Astrocyte of the hippocampus (primary cell): ENCODE measurements at places on chromosomes 11 and 22.

GRCh38 chr11:83725269-83725560 lies 439.0 kb upstream of the CCDC90B start:
- DNase-seq = peak; percentile 32

- DNase-seq = no peak
Observed at GRCh38 chr11:102468616-102469195, 16.1 kb upstream of the TMEM123 start.

DNA sequence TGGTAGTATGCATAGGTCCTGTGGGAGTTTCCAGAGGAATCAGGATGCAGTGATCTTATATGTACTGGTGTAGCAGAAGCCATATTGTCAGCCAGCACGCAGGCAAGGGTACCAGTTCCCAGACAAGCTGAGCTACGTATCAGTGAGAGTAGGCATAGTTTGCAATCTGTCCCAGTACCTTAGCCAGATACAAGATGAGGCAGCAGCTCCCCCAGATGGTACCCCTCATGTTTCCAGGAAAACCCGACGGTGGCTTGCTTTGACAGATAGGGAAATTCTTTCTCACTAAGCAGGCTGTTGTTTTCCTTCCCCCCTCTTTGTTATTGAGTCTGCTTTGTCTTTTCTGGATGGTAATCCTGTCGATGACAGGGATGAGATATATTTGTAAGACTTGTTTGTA lies 109.7 kb upstream of the RRM1 start:
- DNase-seq = peak; percentile 35

DNA sequence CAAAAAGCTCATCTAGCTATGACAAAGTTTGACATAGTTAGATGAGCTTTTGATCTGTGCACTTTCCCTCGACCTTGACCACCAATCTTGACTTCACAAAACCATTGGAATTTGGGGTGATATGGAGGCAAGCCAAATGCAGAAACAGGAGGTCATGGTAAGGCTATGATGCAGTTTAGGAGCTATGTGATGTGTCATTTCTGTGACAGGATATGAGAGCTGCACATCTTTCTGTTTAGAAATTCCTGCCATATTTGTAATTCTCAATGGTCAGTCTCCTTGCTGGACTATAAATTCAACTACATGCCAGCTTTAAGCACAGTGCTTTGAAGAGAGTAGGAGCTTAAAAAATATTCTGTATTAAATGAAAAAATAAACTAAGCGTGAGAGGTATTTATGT lies 12.9 kb downstream of the OR51B6 start:
- peak; percentile 36 for DNase-seq

- DNase-seq = no peak
Observed at GRCh38 chr11:111189466-111189865, 56.1 kb upstream of the POU2AF2 start.

DNA sequence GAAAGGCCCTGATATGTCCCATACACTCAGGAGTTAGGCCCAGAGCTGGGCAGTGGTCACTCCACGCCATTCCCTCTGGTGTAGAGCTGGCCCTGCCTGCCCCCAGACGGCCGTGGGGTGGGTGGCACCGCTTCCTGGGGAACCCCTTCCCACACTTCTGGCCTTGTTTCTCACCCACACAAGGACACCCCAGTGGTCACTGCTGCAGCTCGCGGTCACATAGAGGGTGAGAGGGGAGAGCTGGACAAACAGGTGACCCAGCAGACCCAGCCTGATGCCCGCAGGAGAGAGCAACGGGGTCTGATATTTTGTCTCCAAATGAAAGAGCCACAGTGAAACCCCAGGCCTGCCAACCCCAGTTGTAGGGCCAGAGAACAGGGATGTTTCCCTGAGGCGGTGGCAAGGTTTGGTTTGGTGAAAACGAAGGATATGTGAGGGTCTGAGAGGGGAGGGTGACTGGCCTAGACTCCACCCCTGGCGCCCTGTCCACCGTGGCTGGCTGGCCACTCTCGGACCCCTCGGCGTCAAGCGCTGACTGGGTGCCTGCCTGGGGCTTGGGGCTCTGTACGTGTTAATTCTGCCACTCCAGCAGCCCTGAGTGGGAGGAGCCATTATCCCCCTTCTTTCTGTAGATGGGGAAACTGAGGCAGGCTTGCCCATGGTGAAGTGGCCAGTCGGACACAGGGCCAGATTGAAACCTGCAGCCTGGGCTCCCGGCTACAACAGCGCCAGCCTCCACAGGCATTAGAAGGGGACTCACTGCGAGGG lies 71.0 kb upstream of the PPARA start:
- DNase-seq = no peak

DNA sequence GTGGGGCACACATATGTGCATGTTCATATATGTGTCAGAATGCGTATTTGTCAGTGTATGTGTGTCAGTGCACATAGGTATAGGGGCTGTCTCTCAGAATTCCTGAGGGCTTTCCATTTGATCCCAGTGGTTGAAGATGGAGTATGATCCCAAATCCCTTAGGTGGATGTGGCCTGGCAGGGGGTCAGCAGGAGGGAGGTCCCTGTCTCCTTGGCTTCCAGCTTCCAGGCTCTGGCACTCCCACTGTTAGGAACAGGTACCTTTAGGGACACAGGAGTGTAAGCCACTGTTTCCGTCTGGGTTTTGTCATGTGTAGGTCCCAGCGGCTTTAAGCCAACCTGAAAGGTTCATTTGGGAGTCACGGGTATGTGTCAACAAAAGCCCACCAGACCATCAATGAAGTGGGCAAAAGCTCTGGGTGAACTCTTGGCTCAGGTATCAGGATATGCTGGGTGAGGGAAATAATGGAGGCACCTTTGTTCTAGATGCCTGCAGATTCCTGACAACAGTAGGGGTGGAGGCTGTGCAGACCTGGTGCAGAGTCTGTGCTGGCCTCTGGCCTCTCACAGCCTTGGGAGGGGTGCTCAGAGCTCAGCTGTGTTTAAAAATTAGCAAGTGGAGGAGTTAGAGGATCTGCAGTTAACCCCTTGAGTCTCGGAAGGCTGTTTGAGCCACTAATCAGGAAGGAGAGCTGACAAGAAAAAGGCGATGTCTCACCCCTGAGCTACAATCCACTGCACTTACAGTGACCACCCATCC lies 9.0 kb downstream of the KCNQ1OT1 start:
- DNase-seq = no peak

DNA sequence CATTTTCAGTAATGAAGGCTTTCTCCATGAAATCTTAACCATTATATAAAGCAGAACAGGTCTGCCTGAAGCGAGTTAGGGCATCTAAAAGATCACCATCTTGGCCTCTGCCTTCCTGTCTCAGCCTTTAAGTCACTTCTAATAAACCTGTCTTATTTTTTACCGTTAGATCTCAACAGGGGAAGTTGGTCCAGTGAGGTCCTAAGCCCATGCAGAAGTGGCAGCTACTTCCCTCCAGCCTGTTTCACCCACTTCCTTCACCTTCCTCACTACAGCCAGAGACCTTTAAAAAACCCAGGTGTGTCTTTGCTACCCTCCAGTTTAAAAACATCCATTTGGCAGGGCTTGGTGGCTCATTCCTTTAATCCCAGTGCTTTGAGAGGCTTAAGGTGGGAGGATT lies 14.1 kb upstream of the LIPT2 start:
- DNase-seq = no peak

DNA sequence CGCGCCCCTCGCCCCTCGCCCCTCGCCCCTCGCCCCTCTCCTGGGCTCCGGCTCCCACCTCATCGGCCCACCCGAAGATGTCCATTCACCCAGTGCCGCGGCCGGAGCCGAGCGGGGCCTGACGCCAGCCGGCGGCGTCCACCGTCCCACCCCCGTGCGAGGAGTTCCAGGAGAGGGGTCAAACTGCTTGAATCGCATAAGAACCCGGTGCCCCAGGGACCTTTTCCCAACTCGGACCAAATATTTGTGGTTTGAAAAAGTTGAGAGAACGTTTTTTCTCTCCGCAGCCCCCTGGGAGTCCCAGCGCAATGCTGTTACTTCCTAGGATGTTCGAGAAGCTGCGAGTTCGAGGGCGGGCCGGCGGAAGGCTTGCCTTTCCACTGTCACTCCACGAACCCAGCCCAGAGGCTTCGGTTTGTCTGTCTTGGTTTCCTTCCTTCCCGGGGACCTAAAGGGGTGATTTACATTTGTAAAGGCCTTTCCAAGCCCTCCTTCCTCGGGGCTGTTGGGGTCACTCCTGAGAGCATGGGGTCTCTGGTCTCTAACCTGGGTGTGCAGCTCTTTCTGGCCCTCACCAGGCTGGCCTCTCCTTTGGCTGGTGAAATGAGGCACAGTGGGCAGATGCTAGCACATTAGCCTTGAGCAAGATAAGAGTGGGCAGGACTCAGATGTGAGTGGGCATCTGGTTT lies 38.0 kb downstream of the ETS1 start:
- no peak for DNase-seq

- DNase-seq = no peak
Observed at GRCh38 chr11:33859306-33859705, 32.6 kb downstream of the LMO2 start.

DNA sequence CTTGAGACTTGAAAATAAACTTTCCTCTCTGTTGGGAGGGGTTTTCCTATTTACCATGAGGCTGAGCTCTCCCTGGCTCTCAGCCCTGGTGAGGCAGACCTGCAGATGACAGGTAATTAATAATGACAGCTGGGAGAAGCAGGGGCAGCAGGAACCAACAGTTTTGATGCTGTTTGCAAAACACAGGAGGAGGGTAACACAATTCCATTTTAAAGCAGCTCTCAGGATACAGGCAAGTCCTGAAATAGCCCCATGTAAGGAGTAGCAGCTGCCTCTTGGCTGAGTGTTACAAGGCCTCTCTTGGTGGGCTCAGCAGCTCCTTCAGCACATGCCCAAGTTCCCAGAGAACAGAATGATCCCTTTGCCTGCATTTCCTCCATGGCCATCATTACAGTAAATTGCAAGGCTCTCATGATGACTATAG lies 13.3 kb downstream of the PARVA start:
- no peak for DNase-seq

- DNase-seq = peak; percentile 65
Observed at GRCh38 chr11:103807806-103808205, 228.6 kb upstream of the DDI1 start.

GRCh38 chr22:29300807-29301601 lies 5.4 kb upstream of the GAS2L1 start:
- DNase-seq = no peak

- peak; percentile 73 for DNase-seq
Observed at GRCh38 chr11:100151944-100152343, 535.1 kb upstream of the ARHGAP42 start.

DNA sequence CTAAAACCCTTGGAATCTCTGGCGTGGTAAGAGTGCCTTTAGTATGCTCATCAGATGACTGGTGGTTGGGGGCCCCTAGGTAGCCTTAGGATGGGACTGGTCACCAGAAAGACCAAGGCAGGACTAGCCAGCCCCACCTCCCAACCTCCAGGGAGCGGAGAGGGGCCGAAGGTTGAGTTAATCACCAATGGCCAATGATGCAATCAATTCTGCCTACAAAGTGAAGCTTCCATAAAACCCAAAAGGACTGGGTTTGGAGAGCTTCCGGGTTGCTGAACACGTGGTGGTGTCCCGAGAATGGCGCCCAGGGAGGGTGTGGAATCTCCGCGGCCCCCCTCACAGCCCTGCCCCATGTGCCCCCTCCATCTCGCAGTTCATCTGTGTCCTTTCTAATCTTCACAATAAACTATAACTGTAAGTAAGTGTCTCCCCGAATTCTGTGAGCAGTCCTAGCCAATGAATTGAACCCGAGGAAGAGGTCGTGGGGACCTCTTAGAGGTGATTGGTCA lies 66.4 kb upstream of the SLC22A12 start:
- DNase-seq = no peak

DNA sequence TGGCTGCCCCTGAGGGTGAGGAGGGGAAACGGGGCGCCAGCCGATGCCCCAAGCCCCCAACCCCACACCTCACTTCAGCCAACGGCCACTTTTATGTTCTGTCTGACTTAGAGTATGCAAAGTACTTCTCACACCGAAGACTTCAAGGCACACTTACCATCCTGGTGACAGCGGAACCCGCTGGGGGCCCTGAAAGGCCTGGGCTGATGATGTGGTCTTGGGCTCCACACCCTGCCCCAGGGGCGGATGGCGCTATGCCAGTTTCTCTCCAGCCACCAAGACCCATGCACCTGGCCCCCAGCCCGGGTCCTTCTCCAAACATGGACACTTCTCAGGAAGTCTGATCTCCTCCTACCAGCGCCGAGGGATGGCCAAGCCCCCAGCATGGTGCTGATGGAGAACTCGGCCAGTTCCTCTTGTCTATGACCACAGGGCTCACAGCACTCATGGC lies 175.4 kb downstream of the CTTN start:
- DNase-seq = no peak

- no peak for DNase-seq
Observed at GRCh38 chr11:10728154-10728553, 22.9 kb upstream of the CTR9 start.

GRCh38 chr22:27750584-27751265 lies 50.8 kb downstream of the MN1 start:
- DNase-seq = no peak

GRCh38 chr22:31561238-31561887 lies 65.0 kb downstream of the SFI1 start:
- DNase-seq = peak; percentile 91

GRCh38 chr11:93145390-93145915 lies 52.3 kb downstream of the SLC36A4 start:
- peak; percentile 39 for DNase-seq
